ENCODE measurements at places on chromosomes 7 and 10. TPM values are rescaled to one million over a fixed set of nuclear protein-coding genes. Genes with fewer than 3 reads are reported as not detected.

DNA sequence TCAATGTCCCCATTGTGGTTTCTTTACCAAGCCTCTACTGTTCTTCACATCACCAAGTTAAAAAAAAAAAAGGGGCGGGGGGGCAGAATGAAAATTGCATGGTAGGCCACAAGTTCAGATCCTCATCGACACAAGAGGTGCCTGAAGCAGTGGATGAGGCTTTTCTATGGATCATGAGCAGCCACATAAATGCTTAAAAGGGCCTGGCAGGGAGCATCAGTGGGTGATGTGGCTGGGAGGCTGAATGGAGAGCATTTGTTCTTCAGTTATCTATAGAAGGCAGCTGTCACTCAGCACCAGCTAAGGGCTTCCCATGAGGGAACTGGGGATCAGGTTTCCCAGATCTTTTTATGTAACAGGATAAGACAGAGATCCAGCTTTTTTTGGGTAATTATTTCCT lies 117.9 kb downstream of the CFTR start:
- no peak for DNase-seq

GRCh38 chr7:50470250-50471163 lies 20.4 kb upstream of the FIGNL1 start:
- DNase-seq: no peak

DNA sequence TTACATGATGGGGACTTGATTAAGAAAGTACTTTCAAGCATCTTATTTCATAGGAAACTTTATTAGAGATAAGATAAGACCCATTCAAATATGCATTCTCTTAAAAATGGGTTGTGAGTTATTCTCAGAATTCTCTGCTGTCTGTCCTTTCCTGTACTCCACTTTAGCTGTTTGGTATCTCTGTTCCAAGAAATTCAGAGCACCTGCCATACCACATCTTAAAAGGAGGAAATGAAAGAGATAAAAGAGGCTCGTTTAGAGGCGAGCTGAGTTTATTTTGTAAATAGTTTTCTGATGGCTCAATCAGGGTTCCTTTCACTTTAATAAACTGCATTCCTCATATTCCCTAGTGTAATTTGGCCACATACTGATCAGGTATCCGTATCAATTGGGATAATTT lies 87.2 kb downstream of the MDFIC start:
- no peak for DNase-seq

DNA sequence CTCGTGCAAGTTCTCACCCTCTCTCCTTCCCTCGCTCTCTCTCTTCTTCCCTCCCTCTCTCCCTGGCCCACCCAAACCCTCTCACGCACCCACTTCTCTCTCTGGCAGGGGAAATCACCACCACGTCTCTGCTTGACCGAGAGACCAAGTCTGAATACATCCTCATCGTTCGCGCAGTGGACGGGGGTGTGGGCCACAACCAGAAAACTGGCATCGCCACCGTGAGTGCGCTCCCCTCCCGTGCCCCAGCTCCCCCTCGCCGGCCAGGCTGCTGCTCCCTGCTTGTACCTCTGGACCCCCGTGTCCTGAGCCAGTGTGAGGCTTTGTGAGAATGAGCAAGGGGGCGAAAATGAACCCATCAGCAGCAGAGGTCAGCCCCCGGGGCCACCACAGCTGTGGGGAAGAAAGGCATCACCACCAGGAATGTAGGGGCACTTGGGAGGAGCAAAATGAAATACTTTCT lies 25.5 kb downstream of the C10orf105 start:
- DNase-seq: no peak

DNA sequence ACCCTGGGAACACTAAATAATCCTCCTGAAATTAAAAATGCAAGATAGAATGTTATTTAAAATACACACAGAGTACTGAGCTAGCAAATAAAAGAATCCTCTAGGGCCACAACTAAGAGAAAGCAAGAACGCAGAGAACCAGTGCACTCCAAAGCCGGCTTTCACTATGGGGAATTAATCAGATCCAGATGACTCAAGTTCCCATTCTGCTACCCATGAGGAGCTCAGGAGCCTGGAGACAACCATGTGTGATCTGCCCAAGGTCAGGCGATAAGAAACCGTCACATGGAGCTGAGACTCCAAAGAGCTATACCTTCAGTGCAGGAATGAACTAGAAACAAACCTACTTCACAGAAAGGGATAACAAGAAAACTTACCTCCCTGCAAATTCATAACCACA lies 19.5 kb upstream of the CYREN start:
- DNase-seq: no peak

DNA sequence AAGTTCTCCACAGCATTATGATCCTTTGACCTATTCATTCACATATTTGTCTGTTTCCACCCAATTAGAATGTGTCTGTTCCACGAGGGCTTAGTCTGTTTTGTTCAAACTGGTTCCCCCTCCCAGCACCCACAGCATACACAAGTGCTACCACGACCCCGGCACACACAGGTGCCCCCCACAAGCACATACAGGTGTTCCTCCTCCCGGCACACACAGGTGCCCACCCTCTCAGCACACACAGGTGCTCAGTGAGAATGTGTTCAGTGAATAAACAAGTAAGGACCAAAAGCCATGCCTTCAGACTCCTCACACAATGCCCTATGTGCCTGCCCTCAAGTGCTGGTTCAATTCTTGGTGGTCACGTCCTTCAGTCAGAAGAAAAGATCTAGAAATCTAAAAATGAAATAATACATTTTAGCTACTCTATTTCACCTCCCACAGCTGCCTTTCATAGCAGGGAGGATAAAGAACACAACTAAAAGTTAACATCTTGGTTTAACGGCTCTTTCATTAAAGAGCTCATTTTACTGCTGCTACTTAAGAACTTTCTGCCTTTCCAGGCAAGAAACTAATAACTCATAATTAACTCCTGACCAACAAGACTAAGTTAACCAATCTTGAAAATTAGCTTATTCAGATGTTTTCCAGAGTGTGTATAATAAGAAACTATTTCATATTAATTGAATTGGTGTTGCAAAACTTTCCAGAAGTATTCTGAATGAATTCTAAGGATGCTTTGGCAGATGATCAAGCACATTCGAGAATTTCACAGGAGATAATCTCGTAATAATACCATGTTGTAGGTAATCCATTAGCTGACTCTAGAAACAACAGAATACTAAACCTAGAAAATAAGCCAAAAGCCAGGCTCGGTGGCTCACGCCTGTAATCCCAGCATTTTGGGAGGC lies 2.3 kb downstream of the DNMBP start:
- no peak for DNase-seq

DNA sequence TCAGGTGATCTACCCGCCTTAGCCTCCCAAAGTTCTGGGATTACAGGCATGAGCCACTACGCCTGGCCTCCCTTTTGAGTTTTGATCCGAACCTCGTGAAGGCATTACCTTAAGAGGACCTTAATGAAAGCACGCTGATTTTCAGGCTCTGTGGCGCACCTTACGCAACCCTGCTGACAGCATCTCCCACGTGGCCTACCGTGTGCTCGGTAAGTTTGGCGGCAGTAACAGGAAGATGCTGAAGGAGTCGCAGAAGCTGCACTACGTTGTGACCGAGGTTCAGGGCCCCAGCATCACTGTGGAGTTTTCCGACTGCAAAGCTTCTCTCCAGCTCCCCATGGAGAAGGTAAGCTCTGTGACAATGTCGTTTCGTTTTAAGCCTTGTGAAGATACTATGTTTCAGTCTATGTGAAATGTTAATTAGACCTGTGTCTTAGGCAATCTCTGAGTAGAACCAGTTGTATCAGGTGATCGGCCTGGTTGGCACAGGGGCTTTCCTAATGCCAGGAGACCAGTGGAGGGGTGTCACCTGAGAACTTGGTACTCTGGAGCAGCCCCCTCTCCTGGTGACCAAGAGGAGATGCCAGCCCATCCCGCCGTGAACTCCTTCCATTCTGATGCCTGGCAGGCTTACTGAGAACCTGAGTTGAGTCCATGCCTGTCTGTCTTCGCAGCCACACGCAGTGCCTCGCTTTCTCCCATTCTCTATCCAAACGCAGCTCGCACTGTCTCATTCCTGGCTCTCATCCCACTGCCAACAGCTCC lies 43.5 kb downstream of the TRRAP start:
- DNase-seq: no peak

DNA sequence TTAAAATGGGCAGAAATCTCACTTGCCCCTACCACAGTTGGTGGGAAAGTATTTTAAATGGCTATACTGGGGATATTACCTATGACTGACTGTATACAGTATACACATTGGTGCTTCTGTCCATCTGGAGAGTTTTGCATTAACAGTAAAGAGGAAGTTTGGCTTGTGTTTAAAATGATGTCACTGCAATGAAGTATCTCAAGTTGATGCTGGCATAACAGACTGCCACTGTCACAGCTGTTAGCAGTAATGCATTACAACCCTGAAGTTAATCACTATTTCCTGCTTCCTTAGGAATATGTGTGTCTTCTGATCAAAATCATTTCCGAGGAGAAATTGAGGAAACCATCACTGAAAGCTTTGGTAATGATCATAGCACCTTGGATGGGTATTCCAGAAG lies 1.9 kb downstream of the DKK1 start:
- DNase-seq: no peak

DNA sequence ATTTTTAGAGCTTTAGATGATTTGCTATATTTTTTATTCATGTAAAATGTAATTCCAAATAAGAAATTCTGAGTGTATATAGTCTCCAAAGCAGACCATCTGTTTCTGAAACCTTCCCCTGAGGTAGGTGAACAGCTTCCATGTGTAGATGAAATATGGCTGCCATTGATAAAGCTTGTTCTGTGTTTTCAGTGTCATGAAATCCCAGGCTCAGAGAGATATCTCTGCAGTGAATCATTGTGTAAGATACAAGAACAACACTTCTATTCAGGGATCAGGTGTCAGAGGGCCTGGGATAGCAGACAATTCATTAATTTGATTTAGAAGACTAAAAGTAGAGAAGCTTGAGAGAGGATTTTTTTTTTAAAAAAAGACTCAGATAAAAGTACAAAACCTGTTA lies 29.1 kb downstream of the ACTA2 start:
- no peak for DNase-seq

GRCh38 chr7:15503603-15504290 lies 58.1 kb downstream of the AGMO start:
- DNase-seq: no peak

DNA sequence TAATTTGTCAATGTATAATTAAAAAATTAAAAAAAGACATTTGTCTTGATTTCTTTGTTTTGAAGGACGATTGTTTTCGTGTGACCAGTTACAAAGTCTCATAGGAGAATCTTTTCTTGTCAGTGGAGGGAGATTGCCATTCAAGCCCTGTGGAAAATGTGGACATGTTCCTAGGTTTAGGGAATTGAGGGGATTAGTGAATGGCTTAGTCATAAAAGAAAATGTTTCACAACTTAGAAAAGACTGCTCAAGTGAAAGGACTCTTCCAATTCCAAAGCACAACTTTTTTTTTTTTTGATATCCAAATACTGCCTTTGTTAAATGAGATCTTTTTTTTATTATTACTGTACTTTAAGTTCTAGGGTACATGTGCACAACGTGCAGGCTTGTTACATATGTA lies 140.7 kb upstream of the HABP2 start:
- no peak for DNase-seq

- DNase-seq: no peak
These were observed 120.0 kb downstream of the LYZL1 start for GRCh38 chr10:29408847-29409240.

DNA sequence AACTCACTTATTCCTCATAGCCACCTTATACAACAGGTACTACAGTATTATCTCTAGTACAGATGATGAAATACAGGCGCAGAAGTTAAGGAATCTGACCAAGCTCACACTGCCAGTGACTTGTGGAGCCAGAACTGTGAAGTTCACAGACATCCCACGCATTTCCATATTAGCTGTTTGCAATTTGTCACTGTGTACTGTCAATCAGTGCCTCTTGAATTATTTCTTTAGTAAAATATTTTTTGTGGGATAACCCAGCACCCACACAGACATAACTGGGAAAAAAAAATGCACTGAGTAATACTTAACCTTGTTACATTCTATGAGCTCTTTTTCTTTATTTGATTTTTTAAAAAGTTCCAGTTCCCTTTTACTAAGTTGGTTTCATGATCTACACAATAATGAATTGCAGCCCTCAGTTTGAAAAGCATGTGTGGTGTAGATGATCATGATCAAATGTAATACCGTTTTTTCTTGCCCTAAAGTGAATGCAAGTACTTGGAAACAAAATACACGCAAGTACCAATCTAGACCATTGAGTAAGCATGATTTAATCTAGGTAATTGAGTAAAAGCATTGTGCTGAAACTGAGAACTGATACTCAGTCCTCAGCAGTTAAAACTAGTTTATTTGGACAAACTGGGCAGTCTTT lies 14.1 kb downstream of the CUL1 start:
- DNase-seq: no peak

DNA sequence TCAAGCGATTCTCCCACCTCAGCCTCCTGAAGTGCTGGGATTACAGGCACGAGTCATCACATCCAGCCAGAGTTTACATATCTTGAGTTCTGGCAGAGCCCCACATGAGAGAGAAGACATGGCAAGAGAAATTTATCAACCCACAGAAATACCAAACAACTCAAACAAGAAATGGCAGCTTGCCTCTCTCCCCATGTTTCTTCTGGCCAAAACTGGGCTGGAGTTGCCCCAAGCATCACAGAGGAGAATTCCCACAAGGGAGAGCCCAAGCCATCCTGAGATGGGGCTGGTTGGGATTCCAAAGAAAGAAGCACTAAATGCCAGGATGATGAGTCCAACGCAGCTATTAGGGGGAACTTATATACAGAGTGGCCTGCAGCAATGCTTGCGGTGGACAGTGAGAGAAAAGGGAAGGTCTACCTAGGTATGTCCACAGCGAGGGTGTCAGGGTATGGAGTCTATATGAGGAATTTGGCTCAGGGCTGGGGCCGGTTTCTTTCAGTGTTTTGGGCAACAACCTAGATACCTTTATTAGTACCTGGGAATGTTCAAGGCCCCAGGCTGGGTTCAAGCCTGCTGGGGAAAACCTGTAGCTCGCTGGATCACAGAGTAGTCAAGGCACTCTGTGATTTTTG lies 14.5 kb upstream of the PAX4 start:
- no peak for DNase-seq

DNA sequence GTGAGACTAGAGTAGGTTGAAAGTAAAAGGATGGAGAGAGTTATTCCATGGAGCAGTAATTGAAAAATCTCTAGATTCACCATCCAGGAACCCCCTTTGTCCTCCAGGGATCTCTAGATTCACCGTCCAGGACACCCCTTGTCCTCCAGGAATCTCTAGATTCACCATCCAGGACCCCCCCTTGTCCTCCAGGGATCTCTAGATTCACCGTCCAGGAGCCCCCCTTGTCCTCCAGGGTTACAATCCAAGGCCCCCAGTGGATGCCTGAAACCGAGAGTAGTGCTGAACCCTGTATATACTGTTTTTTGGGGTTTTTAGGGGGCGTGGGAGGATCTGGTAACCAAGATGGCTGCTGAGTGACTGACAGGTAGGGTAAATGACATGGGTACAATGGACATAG lies 38.3 kb upstream of the PPP2R2D start:
- no peak for DNase-seq

Gene PRF1
- total RNA-seq: not detected

Gene LIPK
- not detected for total RNA-seq

Gene ACTL6B
- total RNA-seq: not detected

Gene CCL26
- 15.1 TPM for total RNA-seq

Gene ZNF107
- total RNA-seq: 2.9 TPM

Gene MYH16
- not detected for total RNA-seq

Gene ABCC2
- total RNA-seq: 0.47 TPM

Gene VDAC2
- total RNA-seq: 223 TPM

Gene TMEM213
- not detected for total RNA-seq

Gene TNS3
- total RNA-seq: 92.5 TPM
